ENCODE measurements at places on chromosomes 1 and 21.

DNA sequence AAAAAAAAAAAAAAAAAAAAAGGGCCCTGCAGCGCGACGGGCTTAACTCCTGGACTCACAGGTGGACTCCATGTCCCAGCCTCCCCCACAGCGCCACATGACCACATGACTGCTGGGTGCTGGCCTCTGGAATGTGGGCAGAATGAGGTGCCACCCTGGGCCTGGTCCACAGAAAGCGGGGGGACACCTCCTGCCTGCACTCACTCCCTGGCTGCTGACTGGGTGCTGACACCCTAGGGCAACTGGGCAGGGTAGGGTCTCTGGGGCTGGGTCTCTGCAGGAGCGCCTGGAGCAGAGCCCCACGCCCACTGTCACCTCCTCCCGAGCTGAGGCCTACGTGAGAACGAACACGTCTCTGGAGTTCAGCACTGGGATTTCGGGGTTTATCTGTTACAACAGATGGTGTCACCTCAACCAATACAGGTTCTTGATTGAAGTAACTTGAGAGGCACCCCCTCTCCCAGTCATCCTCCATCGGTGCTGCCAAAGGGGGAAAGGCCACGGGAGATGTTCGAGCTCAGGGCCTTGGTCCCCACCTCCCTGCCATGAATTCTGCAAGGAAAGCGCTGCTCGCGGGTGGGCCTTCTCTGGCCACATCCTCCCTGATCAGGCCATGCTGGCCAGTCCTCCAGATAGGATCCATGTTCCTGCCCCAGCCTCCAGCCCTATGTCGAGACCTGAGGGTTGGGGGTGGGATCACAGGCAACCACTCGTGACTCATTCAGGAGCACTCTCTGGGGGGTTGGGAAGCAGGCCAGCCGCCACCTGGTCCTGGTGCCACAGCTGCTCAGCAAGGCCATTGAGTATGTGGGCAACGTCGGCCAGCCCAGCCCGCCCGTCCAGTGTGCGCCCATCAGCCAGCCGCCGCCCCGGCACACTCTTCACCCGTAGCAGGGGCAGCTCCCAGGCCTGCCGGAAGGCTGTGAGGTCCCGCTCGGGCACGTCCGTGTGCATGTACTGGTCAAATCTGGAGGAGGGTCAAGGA, 5.4 kb downstream of the CPLANE2 start:
- no peak for DNase-seq

GRCh38 chr1:36912365-36912865, 121.9 kb downstream of the GRIK3 start:
- no peak for DNase-seq

GRCh38 chr1:245802941-245803665, 648.3 kb downstream of the KIF26B start:
- DNase-seq, result no peak

GRCh38 chr1:31783846-31784245, 19.7 kb upstream of the ADGRB2 start:
- DNase-seq, result no peak

GRCh38 chr1:55916481-55916880, 662.9 kb downstream of the PLPP3 start:
- DNase-seq, result no peak

DNA sequence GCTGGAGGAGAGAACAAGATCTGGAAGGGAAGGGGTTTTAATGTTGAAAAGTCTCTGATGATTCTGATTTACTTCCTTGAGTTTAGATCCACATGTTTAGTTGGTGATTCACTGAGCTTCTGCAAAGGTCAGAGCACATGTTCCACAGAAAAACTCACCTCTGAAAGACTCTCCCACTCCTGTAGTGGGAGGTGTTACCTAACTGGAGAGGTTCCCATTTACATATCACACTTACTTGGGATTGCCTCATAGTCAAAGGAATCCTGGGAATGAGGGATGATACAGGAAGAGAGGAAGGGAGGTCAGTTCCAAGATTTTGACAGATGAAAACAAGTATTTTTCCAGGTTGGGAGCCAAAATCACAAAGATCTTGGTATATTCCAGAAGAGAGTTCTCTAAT, 2.7 kb upstream of the NTNG1 start:
- DNase-seq, result no peak

DNA sequence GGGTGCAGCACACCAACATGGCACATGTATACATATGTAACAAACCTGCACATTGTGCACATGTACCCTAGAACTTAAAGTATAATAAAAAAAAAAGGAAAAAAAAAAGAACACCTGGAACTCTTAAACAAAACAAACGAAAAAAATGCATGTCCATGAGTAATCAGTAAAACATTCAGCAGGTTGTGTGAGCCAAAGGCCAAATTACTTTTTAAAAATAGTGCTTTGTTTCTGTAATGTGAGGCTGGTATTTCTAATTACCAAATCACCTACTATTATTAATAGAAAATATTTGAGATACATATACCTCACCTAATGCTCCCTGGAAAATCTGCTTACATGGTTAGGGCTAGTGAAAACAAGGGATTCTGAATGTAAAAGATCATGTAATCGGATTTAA, 294.4 kb upstream of the NR5A2 start:
- no peak for DNase-seq

GRCh38 chr1:82086739-82087138, 286.0 kb downstream of the ADGRL2 start:
- no peak for DNase-seq

DNA sequence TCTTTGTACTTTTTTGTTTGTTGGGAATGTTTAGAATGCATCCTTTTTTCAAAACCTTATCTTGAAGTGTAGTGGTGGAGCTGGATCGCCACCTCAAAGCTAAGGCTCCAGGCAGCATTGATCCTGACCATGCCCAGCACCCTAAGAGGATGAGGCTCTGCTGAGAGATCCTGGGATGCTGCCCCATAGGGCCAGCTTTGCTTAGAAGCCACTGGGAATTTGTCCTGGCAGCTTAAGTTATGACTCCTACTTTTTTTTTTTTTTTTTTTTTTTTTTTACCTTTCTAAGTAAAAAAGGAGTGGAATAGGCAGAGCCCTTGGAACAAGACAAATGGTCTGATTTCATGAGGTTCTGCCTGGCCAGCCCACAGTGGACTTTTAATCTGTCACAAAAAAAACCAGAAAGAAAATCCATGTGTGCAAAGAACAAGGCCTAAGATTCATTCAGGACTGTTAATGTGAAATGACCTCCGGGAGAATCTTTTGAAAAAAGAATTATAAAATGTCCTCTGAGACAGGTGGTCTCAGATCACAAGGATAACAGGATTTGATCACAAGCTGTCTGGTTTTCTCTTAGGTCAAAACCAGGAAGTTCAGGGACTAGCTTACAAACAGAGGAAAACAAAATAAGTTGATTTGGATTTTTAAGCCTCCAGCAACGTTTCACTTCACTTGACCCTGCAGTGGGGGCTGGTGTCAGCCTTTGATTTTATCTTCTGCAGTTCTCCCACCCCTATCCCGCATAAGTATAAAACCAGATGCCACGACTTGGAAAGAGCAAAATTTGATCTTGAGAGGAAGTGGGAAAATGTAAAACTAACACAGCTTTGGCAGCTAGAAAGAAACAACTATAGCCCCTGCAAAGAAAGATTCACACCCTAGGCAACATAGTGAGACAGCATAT, 25.9 kb upstream of the RAP1A start:
- DNase-seq, result no peak

DNA sequence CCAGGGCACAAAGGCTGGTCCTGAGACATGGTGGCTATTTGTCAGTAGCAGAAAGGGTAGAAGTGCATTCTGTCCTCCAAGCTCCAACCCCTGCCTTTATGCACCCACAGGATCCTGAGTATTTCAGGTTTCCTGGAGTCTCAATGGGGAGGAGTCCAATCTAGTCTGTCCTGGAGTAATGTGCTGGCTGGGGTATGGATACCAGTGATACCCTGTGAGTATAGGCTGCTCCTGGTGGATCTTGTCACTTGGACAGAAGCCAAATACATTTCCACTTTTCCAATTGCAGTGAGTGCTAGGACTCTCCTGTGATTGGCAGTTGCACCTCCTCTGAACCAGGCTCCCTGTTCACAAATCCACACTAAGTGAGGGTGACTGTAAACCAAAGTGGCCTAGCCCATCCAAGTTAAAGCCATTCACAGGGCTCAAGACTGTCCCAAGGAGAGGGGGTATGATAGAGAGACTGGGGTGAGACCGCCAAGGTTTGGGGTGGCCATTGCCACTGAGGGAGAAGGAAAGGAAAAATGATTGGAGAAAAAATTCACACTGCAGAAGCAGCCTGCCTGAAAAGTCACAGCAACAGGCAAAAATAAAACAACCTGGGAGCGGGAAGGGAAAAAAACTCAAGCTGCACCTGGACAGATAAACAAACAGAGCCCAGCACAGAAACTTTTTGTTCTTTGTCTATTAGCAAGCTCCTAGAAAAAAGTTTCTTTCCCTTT, 163.4 kb upstream of the ETV3 start:
- DNase-seq, result no peak

- no peak for DNase-seq
These were observed 93.6 kb downstream of the ENAH start for GRCh38 chr1:225559326-225559725.

- no peak for DNase-seq
These were observed 179.7 kb downstream of the TNFSF18 start for GRCh38 chr1:172870901-172871606.

DNA sequence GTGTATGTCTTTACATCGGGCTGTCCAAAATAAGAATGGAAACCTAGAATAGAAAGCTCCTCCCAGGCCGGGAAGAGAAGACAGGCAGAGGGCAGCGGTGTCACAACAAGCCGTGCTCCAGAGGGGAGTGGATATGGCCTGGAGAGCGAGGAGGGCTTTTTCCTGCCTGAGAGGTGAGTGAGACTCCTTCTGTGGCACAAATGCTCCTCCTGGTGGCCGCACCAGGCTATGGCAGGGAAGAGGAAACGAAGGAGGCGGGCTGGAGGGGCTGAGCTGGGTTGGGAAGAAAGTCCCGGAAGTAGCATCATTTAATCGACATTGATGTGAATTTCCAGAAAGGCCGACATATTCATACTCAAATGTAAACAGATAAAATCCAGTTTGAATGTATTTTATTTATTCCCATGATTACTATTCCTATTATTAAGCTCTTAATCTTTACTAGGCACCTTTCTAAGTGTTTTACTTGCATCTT, 54.7 kb downstream of the MEF2D start:
- DNase-seq, result peak; percentile 39

- no peak for DNase-seq
These were observed 398.9 kb upstream of the PLXNA2 start for GRCh38 chr1:208643005-208643597.

Measured in NCI-H1436 treated with DMSO at 0.1 percent for 48 hours (cell line).